Stimulated activated CD4-positive, alpha-beta T cell treated with anti-CD3 and anti-CD28 coated beads, Interleukin-15, amount 100 ng/mL, for 1 hour (primary cell): ENCODE measurements at places on chromosomes 3 and 15.

- DNase-seq: no peak
Observed at GRCh38 chr3:28544236-28544635, 195.6 kb upstream of the AZI2 start.

DNA sequence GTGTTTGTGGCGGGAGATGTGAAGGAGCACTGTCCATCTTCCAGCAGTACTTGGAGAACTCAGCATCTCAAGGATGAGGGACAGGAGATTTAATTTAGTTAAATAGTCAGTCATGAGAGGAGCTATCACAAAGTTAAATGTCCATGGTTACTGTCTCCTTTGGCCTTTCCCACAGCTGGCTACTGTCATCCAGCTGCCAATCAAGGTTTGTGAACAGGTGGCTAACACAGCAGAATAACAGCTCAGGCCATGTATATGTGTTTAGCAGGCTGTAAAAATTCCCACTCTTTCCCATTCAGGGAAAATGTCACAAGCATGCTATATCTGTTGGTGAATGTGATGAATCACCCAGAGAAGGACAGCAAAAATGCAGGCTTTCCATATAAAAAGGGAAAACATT, 120.5 kb downstream of the TMEM108 start:
- DNase-seq: no peak

DNA sequence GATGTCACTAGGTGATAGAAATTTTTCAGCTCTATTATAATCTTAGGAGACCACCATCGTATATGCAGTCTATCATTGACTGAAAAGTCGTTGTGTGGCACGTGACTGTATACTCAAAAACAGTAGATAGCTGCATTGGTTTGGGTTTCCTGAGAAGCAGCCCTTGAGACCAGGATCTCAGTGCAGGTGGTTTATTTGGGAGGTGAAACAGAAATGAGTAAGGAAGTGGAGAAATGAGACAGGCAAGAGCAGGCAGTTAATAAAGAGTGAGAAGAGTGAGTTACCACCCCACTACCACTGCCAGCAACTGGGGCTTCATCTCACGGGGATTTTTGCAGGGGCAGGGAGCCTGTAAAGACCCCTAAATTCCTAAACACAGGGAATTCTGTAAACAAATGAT, 221.0 kb downstream of the SHQ1 start:
- DNase-seq: no peak

DNA sequence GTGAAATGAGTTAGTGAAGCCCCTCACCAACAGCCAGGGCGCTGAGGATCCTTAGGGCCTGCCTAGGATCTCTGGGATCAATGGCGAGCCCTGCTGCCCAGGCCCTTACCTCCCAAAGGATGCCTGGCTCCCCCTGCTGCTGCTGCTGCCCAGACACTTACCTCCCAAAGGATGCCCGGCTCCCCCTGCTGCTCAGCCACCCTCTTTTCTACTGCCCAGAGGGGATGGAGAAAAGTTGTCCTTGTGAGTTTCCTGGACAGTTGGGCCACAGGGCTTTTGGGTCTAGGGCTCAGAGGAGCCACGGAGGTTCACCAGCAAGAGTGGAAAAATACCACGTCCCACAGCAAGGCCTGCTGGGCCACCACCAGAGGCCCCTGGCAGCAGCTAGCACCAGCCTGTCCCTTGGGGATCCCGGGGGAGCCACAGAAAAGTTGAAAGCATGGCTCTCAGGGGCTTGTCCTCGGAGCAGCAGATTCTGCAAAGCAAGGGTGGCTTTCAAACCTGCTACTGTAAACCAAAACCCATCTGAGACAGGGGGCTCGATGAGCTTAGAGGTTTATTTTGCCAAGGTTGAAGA, 59.4 kb downstream of the SLC6A6 start:
- peak; percentile 13 for DNase-seq

- DNase-seq: no peak
Observed at GRCh38 chr3:185401319-185401955, 38.5 kb downstream of the MAP3K13 start.

GRCh38 chr3:140767566-140767965, 89.7 kb downstream of the TRIM42 start:
- no peak for DNase-seq

DNA sequence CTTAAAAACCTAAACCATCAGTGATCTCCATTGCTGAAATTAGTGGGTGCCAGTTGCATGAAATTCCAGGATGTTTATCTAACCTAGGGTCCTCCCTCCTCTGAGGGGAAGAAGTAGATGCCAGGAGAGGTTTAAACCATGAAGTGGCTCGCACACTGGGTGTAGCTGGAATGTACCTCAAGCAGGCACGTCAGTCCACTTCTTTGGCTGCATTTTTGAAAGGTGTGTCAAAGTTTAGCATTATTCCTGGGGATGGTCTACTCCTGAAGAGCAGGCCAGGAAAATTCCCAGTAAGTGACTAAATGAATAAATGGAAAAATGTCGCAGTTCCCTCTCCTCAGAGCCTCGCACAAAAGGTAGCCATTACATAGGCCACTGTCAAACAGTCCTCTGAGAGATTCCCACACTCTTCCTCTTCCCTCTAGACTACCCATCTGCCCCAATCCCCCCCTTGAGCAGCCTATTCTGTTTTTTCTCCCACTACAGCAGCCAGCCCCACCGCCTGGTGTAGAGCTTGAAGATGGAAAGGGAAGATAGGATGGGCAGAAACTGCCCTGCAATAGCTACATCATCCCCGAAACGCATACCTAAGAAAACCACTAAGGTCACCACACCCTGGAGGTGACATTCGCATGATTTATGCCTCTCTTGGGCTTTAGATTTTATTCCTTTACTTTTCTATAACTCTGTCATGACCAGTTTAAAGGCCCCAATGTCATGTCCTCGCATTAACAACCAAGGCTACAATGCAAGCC, 655 bp upstream of the TMOD3 start:
- no peak for DNase-seq

DNA sequence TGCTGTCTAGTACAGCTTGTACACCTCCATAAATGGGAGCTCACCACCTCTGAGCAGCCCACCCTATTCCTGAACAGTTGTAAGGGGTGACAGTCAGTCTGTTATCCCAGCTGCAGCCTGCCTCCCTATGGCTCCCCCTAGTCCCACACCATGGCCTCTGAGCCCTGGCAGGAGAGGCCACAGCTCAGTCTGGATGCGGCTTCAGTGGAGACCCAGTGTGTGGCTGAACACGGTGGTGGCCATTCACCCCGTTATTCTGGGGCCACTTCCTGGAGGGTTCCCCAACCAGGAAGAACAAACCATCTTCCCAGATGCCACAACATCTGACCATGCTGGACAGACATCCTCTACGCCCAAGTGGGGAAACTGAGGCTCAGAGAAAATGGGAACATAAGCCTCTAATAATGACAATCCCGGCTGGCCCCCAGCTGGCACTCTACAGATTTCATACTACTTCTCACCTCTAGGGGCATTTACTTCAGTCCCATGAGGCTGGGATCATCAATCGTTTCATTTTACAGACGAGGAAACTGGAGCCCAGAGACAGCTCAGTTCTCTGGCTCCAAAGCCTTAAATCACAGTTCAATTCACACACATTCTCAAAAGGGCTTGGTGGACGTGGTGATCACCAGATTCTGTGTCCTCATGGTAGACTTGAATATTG, 9.2 kb upstream of the GRIP2 start:
- DNase-seq: no peak

DNA sequence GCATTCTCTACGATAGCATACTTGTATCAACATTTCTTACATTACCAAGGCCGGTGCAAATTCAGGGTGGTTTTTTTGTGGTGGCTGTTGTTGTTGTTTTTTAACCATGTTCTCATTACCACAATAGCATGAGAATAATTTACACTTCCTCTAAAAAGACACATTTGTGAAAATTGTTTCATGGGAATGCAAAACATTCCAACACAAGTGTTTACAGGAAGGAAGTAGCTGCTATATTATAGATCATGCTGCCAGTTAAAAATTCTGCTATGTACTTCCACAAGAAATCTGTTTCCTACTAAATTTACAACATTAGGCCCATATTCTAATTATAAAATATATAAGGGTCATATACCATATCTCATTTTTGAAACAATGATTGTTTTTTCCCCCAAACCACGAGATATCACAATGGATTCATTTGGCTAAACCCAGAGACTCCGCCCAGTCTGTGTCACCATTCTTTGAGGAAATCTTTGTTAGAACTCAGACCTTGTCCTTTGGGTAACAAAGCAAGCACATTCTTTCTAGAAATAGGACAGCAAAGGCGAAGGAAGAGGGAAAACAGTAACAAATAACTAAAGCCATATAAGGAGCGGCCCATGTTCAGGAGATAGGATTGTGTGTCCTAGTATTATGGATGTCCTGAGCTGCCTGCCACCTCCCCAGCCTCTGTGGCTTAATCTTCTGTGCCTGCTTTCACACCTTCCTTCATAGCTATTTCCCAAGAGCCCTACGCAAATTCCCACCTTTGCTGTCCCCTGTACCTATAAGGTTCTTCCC, 60.1 kb downstream of the UACA start:
- no peak for DNase-seq

DNA sequence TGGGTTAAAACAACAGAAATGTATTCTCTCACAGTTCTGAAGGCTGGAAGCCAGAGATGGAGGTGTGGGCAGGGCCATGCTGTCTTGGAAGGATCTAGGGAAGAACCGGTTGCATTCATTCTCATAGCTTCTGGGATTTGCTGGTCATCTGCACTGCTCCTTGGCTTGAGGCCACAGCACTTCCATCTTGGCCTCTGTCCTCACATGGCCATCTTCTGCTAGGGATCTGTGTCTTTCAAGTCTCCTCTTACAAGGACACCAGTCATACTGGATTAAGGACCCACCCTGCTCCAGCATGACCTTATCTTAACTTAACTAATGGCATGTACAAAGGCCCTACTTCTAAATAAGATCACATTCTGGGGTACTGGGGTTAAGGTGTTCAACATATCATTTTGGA, 47.7 kb downstream of the RPLP1 start:
- no peak for DNase-seq

DNA sequence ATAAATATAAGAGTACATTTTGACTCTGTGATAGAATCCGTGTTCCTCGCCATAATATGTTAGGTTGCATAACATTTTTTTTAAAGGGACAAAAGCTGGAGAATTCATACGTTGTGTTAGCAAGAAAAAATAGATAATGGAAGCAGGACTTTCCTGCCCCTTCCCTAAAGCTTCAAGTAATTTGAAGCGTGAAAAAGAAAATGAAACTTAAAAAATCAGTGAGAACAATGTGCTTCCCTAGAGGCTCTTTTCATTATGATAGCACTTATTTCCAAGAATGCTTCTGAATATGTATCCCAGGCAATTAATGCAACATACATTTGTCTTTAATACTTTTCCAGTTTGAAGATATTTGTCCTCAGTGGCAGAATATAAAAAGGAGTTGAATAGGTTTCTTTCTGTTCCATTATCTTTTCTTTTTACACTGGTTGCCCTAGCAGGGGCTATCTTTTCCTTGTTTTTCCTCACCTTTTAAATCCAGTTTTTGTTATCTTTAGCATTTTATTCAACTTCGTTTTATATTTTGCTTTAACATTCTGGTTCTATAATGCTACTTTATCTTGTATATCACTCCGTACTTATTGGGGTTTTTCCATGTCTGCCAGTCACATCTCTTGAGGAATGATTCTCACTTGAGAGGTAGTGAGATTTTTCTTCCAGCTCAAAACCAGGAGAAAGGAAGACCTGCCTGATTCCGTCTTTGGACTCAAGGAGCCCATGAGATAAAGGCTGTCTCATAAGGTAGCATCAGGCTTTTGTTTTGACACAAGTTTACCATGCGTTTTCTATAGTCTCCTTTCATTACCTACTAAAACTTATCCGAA, 113.8 kb downstream of the MBNL1 start:
- DNase-seq: no peak
